Right lobe of liver (tissue), 6 donors: ENCODE measurements at places on chromosomes 4 and X. TPM values are rescaled to one million over a fixed set of nuclear protein-coding genes. Genes with fewer than 3 reads are reported as not detected.

DNA sequence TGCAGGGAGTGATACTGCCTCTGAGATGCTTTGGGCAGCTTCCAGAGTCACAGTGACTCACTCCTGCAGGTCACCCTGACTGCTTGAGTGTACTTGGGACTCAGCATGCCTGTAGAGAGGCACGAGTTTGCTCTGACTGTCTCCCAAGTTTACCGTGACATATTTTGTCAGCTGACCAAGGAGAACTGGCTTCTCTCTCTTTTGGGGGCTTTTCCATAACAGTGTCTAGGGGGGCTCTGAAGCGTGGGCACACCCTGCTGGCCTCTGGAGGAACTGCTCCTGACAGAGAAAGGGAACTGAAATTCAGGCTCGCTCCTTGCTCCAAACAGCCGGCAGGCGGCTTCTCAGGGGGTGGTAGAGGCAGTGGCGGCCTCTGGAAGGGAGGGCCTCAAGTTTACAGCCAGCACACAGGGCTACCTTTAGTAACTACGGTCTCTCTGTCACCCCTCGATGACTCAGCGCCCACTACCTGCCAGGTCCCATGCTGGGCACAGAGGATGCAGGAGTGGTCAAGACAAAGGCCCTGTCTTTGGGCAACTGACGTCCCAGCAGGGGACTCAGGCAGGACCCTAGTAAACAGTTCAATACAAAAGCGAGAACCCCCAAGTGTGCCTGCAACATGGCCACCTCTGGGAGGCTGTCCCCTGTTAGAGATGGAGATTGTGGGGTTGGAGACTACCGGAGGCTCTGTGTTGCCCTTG is 17.8 kb downstream of the ZNF185 start:
- DNase-seq, result no peak

DNA sequence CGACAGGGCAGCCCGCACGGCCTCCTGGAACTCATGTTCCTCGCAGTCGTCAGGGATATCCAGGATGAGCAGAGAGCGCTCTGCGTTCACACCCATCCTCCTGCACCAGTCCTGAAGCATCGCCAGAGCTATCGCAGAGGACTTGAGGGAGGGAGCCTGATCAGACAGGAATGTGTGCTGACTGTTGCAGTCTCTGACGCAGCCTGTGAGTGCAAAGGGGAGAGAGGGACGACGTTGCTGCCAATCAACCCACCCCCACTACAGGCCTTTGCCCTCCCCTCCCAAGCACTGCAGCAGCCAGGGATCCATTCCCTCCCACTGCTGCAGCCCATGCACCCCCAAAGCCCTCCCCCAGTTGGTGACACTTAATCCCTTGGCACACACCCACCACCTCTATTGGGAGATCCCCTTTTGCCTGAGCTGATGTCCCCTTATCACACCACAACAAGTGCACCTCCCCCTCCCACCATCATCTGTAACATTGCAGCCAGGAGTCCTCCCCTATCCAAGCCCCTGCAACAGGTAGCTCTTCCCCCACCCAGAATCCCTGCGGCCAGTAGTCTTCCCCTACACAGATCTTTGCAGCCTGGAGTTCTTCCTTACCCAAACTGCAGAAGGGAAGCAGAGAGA is 897 bp downstream of the PNMA6F start:
- DNase-seq, result no peak

DNA sequence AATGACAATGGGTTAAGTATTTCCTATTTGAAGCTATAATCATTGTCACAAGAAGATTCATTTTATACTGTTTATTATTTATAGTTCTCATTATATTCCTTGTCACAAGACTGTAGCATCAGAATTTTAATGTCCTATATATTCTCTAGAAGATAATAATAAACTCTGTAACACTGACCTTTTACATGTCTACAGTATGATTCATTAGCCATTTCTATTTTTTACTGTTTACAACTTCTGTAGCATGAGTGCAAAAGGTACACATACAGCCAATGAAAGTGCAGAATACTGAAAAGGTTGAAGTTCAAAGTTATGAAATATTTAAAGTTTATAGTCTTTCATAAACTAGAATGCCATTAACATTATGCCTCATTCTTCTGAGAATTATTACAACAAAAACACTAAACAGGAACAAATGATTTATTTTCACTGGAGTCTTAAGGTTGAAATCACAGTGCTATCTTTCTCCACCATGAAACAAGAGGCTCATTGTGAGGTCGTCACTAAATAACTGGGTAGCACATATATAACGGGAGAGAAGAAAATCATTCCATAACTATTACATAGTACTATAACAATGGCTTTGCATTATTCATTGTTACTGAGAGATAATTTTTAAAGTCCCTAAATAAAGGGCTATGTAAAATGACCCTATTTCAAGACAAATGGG is 4.9 kb downstream of the PRR32 start:
- DNase-seq, result no peak

- DNase-seq, result no peak
Measured at GRCh38 chr4:82705169-82705927, 93.2 kb downstream of the SCD5 start.

Gene CORIN
- total RNA-seq, result 0.44 TPM

Gene BCORL1
- 5.9 TPM for total RNA-seq

- DNase-seq, result no peak
Measured at GRCh38 chr4:26858947-26859401, 1.7 kb upstream of the STIM2 start.

- no peak for DNase-seq
Measured at GRCh38 chr4:6956434-6957147, 47.0 kb downstream of the TBC1D14 start.

Gene SSX4B
- not detected for total RNA-seq

DNA sequence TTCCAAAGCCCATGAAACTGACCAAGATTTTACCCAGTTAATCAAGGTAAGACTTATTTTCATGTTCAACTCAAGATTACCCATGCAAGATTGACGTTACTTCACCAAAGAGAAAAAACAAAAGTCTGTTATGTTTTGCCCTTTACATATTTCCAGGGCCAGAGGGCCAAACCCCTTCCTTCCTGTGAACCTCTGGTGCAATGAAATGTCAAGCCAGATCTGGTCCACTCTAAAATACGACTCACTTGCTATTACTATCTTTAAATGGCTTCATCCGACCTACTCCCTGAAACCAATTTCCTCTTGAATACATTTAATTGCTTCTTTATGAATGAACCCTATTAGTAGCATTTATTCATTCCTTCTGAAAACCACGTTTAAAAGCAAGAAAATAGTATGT is 33.0 kb downstream of the TSPAN5 start:
- DNase-seq, result no peak

GRCh38 chrX:43702079-43702524 is 46.0 kb downstream of the MAOA start:
- DNase-seq, result no peak

Gene SPANXN4
- not detected for total RNA-seq

GRCh38 chr4:42607011-42607726 is 49.7 kb downstream of the ATP8A1 start:
- no peak for DNase-seq

DNA sequence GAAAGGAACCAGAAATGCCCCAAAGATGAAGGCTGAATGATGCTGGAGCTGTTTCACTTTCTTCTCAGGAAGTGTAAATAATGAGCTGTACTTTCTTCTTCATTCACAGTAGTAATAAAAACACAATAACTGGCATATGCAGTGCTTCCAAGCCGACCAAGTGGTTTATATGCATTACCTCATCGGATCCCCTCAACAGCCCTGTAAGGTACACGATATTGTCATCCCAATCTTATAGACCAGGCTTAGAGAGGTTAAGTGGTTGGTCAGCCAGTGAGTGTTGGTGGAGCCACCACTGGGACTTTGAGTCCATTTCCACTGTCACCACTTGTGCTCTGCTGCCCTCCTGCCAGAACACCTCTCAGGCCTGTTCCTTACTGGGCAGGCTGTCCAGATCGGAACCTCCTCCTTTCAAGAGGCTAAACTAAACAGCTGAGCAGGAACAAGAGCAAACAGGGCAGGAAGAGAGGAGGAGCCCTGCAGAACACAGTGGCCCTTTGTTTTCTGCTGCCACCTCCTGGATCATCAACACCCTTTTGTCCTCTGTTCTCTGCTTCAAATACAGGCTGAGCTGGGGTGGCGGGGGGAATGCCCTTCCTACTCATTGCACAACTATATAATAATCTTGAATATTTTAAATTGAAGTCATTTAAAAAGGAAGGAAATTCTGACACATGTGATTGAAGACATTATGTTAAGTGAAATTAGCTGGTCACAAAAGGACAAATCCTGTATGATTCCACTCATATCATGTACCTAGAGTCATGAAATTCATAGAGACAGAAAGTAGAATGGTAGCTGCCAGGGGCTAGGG is 112.5 kb upstream of the ATP6AP2 start:
- DNase-seq, result peak; percentile 42

- no peak for DNase-seq
Measured at GRCh38 chrX:143058120-143058519, 32.4 kb downstream of the SPANXN4 start.

- DNase-seq, result no peak
Measured at GRCh38 chrX:136262812-136263315, 11.7 kb upstream of the MAP7D3 start.

DNA sequence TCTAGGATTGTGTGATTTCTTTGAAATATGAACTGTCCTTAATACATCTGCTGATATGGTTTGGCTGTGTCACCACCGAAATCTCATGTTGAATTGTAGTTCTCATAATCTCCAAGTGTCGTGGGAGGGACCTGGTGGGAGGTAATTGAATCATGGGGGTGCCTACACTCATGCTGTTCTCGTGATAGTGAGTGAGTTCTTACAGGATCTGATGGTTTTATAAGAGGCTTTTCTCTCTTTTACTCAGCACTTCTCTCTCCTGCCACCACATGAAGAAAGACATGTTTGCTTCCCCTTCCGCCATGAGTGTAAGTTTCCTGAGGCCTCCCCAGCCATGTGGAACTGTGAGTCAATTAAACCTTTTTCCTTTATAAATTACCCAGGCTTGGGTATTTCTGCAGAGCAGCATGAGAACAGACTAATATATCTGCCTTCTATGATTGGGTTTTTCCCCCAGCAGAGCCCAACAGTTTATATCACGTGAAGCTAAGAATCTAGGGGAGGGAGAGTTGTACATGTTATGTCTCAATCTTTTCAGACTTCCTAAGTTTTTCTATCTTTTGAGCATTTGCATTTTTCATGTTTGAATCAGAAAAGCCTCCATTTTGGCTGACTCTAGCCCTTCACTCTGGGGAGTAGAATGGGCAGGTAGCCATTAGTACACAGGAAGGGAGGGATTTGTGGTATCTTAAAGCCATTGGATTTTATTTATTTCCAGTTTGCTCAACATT is 58.9 kb downstream of the PLAC1 start:
- no peak for DNase-seq

Gene SLC26A1
- 20.7 TPM for total RNA-seq

DNA sequence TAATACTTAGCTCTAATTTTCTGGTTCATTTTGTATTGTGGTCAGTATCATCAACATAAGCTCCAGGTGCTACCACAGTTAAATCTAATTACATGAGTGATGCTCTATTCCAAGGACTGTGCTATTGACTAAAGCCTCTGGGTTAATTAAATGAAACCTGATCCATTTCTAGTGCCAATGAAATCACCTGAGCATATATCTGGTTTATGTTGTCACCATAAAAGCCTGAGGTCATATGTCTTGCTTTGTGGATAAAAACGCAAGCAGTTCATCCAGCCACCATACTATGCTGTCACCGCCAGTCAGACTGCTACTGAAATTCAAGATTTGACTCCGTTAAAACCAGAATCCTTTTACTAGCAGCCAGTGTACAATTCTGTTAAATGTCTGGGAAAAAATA is 64.2 kb upstream of the ZNF518B start:
- DNase-seq, result no peak

Gene YY2
- total RNA-seq, result 1.3 TPM

DNA sequence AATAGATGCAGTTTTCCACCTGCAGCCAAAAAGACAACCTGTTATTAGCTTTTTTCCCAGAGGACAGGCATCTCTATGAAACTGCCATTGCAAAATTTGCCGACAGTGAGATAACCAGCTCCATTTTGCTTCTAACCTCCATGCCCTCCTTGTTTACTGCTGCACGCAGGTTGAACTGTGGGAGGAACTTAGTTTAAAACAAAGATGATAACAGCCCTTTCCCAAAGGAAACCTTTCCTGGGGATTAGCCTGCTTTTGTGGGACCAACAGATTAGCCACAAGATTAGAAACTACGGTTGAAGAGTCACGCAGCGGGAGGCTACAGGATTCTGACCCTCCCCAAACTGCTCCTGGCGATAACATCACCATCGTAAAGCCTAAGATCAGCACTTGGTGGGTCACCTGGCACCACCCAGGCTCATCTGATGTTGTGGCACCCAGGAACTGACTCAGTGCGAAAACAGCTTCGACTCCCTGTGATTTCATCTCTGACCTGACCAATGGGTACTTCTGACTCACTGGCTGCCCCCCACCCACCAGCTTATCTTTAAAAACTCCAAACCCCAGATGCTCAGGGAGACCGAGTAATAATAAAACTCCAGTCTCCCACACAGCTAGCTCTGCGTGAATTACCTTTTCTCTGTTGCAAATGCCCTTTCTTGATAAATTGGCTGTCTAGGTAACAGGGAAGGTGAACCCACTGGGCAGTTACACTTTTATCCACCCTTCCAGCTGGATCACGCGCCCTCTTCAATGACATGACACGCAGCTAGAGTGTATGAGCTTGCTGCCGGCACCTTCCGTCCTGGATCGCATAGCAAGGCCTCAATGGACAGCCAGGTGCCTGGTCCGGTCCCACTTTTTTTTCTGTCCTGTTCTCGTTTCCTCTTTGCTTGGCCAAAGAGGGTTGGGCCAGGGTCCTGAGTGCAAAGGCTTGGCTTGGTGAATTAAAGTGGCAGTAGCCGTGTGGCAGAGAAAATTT is 27.2 kb downstream of the NOP14 start:
- peak; percentile 42 for DNase-seq

- no peak for DNase-seq
Measured at GRCh38 chr4:165718660-165719059, 154.4 kb upstream of the TLL1 start.

GRCh38 chr4:23881674-23882337 is 8.0 kb downstream of the PPARGC1A start:
- no peak for DNase-seq

DNA sequence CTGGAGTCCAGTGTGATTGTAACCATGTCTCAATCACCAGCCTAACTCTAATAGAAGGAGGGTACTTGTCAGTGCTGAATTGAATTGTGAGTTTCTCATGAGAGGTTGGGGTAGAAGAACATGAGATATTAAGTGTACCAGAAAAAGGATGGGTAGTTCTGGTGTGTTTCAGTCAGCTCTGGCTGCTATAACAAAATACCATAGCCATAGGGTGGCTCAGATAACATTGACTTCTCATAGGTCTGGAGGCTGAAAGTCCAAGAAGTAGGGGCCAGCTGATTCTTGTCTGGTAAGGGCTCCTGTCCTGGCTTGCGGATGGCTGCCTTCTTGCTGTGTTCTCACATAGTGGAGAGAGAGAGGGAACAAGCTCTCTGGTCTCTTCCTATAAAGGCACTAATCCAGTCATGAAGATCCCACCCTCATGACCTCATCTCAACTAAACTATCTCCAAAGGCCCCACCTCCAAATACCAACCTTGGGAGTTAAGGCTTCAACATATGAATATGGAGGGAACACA is 35.6 kb upstream of the STX18 start:
- DNase-seq, result no peak

DNA sequence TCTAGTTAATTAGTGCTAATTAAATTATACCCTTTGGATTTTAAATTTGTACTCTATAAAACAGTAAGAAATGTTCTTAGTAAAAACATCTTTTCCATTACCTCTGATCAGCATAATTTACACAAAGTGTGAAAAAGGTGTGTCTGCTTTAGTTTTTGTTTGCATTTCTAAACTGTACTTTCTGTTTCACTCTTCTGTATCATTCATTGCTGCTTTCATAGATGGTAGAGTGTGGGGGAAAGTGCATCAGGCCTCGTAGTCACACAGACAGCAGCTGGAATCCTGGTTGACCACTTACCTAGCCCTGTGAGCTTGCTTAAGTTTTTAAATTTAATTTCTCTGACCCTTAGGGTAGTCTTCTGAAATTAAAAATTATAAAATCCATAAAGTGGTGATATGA is 275.4 kb upstream of the PITX2 start:
- no peak for DNase-seq
